ENCODE measurements at places on chromosomes 2 and 18.

GRCh38 chr2:152093464-152093863, 5.4 kb downstream of the CACNB4 start:
- no peak for DNase-seq

- no peak for DNase-seq
These were observed 96.4 kb downstream of the CDCA7 start for GRCh38 chr2:173451118-173451517.

- no peak for DNase-seq
These were observed 68.3 kb downstream of the PIEZO2 start for GRCh38 chr18:11081009-11081532.

DNA sequence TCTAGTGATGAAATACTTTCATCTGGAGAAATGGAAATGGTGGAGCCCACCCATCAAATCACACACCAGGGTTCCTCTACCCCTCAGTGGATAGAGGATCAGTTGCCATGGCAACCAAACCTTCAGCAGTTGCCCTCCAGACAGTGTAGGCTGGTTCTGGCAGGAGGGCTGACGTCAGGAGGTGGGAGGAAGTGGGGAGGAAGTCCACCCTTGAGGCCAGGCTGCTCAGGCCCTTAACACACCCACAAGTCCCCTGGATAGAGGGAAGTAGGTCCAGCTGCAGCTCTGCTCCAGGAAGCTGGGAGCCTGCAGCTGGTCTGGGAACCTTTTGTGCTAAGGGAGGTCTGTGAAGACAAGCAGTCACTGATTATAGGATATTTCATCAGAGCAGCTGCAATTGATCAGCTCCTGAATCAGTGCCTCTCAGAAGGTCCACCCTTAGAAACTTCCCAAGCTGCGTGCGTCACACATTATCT, 186.6 kb downstream of the MTX2 start:
- no peak for DNase-seq

GRCh38 chr2:149383340-149383739, 53.0 kb downstream of the LYPD6 start:
- DNase-seq: no peak

- DNase-seq: no peak
These were observed 136.2 kb downstream of the FMNL2 start for GRCh38 chr2:152470861-152471854.

- DNase-seq: no peak
These were observed 110.5 kb upstream of the ZSWIM2 start for GRCh38 chr2:186959486-186959885.

GRCh38 chr18:56748698-56749268, 97.6 kb downstream of the WDR7 start:
- DNase-seq: no peak

GRCh38 chr2:158953454-158953853, 15.0 kb upstream of the TANC1 start:
- DNase-seq: no peak

DNA sequence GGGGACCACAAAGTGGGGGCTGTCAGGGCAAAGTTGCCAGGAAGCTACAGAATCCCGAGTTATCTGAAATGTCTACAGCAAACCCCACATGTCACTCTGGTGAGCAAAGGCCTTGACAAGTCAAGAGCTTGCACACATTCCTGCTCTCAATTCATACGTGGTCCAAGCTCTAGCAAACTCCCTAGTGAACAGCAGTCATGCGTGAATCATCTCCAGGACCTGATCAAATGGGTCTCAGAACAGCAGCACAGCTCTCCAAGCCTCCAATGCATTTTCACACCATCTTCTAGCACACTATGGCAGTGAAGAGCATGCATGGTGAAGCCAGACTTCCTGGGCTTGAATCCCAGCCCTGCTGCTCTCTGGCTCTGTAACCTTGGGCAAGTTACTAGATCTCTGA, 68.5 kb downstream of the MYO5B start:
- no peak for DNase-seq

DNA sequence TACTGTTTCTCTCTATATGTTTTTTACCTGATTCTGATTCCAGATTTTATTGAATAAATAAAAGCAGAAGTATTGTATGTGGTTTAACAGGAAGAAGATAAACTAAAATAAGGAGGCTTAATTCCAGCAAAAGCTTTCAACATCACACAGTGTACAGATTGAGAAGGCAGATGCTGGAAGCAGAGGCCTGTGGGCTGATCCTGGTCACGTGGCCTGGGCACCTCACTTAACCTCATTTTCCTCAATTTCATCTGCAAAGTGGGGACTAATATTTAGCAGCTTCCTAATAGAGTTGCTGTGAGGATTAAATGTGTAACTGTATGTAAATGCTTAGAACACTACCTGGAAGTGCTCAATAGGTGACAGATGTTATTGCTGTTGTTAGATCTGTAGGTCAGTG, 58.0 kb downstream of the CDCA7 start:
- DNase-seq: no peak

DNA sequence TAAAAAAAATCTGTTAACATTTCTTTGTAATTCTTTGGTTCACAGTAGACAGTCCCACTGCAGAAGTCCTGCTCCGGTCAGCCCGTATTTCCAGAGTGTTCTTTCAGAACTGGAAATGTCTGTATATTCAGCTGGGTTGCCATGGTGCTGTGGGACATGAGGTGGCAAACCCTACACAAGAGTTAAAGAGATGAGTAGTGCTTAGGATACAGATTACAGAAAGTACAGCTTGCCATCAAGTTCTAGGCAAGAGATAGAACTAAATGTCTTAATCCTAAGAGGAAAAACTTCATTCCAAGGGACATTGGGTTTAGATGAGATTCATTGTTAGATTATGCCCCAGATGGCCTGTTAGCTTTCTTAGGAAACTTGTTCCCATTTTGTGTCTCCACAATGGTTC, 60.1 kb downstream of the FMNL2 start:
- no peak for DNase-seq
